ENCODE measurements at places on chromosomes 3 and 15.

GRCh38 chr3:10074666-10075065, 33.4 kb downstream of the FANCD2OS start:
- no peak for DNase-seq

GRCh38 chr3:25025236-25025635, 402.8 kb upstream of the RARB start:
- DNase-seq = no peak

DNA sequence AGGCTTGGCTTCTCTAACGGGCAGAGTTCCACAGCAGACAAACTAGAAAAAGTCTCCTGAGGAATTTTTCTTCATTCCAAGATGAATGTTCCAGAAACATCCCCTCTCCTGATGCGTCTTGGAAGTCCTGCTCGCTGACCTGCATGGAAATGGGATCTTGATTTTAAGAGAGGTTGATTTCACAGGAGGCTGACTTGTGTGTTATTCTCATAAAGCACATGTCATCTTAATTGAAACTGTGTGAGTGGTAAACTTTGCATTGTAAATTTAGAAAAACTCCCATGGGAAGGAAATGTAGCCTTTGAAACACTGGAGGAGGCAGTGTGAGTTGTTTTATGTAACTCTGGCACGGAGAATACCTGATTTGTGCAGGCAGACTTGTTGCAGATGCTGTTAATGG, 337.8 kb upstream of the NR2E3 start:
- no peak for DNase-seq

DNA sequence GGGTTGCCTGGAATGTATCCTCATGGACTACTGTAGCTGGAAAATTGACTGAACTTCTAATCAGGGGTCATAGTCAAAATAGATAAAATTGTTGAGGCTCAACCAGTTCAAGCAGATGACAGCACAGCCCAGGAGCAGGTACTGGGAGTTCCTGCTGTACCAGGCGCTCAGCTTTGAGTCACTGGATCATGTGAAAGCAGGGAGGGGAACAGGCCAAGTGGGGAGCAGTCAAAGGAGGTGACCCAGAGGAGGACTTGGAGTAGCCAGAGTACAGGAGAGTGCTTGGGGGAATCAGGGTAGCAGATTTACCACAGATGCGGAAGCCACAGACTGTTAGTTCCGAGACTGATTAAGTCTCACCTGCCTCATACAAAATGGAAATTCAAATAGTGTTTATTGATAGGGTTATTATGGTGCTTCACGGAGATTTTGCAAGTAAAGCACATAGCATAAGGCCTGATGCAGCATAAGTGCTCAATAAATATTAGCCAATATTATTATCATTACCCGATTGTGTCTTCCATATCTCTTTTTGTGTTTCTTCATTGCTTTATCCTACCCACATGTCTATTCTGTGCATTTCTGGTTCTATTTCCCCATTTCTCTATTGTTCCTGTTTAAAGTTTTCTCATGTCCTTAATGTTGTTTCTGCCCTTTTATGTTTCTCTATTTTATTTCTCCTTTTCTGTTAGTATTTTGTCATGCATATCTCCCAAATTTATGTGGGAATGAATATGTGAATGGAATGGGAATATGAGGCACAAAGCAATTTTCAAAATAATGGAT, 369.2 kb upstream of the MCTP2 start:
- no peak for DNase-seq

DNA sequence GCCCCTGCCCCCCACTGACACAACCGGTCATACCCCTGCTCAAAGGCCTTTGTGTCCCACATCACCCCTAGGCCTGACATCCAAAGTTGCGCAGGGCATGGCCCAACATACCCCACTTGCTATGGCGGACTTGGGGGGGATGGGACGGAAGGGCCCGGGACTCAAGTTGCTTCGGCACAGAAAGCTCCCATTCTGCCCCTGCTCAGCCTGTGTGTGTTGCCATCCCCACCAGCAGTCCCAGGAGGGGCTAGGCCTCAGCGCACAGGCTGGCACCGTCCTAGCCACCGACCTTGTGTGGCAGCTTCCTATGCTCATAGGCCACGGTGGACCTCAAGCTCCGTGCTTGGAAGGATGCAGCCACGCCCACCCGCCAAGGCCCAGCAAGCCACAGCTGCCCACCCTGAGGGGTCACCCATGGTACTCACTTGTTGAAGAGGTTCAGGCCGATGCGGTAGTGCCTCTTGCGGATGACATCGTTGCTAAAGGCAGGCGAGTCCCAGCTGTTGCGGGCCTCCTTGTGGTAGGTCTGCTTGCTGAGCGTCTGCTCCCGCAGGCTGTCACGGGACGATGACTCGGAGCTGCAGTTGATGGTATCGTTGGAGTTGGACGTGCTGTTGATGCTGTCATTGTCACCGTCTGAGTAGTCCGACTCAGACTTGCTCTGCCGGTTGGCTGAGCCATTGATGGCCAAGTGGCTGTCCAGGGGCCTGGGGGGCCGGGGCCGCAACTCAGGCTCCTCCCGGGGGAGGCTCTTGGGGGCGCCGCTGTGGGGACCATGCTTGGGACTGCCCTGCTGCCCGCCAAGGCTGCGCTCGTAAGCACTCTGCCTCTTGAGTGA, 93.9 kb upstream of the RPL32 start:
- no peak for DNase-seq

DNA sequence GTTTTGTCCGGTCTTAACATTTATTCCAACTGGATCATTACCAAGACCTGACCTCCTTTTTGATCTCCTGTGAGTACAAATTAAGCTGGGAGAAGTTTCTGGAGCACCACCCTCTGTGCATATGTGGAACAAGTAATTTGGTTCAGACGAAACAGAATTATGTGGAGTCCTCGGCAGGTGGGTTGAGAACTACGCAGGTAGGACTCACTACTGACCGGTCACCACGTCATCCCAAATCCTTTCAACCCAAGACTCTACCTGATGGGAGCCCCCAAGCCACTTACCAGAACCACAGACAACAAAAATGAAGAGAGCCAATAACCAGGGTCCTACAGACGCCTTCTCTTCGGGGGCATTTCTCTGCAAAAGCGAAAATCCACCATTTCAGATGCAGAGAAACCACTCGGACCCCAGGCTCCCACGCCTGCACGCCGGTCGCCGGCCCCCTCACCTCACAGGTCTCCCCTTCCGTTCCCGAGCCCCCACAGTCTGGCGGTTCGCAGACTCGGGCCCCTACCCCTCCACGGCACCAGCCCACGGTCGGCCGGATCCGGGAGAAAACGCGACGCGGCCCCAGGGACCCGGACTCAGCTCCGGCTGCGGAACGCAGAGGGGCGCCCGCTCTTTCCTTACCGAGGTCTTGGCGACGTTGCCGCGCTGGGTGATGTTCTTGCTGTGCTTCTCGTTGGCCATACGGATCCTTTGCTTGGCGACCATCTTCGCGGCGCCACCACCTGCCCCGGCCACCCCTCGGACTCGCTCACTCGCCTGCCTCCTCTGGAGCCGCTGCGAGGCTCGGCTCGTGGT, 674 bp downstream of the SERP1 start:
- peak; percentile 17 for DNase-seq

All from stimulated activated CD8-positive, alpha-beta memory T cell treated with anti-CD3 and anti-CD28 coated beads, Interleukin-2, amount 100 ng/mL, for 1 hour (primary cell).